Sigmoid colon (tissue), 7 donors: ENCODE measurements at places on chromosomes 3 and 15.

DNA sequence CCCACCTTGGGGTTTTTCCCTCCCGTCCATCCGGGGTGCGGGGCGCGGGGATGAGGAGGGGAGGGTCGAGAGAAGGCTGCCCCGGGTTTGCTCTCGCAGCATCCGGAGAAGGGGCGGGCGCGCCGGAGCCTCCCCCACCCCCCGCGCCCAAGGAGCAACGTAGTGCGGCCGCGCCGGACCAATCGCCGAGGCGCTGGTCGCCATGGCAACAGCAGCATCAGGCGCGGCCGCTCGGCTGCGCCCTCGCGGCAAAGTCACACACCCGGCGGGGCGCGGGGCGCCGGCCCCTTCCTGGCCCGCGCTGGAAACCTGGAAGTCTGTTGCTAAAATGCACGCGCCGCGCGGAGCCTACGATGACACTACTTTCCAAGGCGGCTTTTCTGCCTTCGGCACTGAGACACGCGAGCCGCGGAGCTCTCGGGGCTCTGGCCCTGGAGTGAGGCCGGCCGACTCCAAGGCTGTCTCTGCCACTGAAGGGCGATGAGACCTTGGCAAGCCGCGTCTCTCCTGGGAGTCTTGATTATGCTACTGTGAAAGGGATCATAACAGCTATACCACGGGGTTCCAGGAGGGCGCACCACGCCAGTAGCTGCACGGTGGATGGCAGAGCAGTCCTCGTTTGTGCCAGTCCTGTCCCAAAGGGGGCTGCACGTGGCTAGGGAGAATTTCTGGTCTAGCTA lies at the start of gene IQSEC1:
IQSEC1 (minus strand) TSS at position 104 of the 680 bp plus-strand sequence. CDS start 415 bp downstream, outside the sequence.
- no peak for DNase-seq

DNA sequence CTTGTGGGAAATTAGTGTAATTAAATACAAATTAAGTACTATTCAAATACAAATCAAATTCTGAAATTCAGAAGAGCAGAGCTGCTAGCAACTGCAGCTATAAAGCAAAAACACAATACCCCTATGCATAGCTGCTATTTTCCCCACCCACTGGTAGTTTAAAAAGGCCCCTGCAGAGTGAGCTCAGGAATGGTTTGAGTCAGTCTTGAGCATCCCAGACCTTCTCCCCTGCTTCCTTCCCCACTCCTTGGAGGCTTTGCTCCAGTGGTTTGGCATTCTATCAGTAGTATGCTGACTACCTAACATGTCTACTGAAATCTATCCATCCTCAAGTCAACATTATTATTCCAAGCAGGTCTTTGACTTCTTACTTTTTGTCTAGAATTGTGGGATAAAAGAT lies 53.0 kb downstream of the EFHB start:
- no peak for DNase-seq

DNA sequence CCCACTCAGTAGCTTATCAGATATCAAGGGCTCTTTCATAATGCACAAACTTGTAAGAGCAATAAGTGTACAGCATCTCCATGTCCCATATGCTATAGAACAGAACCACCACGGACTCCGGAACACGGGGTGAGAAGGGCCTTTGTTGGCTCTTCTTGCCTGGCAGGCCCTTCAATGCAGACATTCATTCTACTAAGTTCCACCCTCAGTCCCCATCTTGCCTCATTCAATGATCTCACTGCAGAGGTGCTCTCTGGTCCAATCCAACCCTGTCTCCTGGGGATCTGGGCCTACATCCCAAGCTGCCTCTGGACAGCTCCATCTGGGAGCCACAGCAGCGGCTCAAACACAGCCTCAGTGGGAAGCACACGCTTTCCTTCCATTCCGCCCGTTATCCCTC lies 16.8 kb downstream of the HACD2 start:
- DNase-seq: no peak

GRCh38 chr3:46695177-46695961 lies 1.9 kb upstream of the ALS2CL start:
- DNase-seq: peak; percentile 83

GRCh38 chr3:81913886-81914663 lies 152.6 kb upstream of the GBE1 start:
- no peak for DNase-seq

GRCh38 chr3:182124187-182124586 lies 412.5 kb downstream of the SOX2 start:
- DNase-seq: no peak
